ENCODE measurements at places on chromosomes 5 and 9.
A peak's percentile ranks its signal among the peaks of the same experiment; 100 is the strongest.

- DNase-seq: no peak
These were observed 666.8 kb downstream of the ACTL7B start for GRCh38 chr9:108188976-108189375.

- no peak for DNase-seq
These were observed 277.2 kb upstream of the VLDLR start for GRCh38 chr9:2344436-2344835.

DNA sequence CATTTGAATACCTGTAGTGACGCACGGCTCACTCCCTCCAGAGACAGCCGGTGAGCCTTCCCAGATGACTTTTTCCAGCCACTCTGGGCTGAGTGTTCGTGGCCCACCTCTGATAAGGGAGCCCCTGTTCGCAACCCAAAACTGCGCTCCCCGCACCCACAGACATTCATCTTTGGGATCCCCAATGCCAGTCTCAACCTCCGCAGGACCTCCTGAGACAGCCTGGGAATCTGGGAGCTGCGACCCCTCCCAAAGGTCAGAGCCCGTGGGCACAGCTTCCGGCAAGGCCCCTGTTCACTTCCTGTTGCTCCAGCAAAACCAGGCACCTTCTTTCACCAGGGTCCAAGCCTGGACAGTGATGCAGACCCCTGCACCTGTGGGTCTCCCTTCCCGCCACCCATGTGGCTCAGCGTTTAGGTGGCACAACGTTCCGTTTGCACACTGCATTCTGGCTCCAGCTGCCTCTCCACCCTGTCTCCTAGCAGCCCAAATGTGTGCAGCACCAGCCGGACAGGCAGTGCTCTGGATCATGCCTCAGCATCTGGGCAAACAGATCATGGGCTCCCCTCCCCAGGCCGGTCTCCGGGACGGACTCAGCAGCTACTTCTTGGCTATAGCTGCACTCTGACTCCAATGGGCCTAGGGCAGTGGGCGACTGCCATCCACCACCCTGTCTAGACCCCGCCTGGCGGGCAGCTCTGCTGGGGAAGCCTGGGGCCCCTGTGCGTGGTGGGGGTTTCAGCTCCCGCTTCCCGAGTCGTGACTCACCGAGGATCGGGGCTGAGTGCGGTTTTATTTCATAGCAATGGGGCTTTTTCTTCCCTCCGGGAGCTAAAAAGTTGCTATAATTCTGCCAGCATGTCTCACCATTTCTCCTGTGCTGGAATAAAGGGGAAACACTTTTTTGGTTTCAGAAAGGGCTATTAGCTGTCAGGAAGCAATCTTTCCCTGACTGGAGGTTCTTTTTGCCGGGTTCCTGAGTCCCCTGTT, 156.0 kb downstream of the OLFM1 start:
- DNase-seq: no peak

GRCh38 chr9:18825656-18826170, 207.3 kb downstream of the SAXO1 start:
- no peak for DNase-seq

DNA sequence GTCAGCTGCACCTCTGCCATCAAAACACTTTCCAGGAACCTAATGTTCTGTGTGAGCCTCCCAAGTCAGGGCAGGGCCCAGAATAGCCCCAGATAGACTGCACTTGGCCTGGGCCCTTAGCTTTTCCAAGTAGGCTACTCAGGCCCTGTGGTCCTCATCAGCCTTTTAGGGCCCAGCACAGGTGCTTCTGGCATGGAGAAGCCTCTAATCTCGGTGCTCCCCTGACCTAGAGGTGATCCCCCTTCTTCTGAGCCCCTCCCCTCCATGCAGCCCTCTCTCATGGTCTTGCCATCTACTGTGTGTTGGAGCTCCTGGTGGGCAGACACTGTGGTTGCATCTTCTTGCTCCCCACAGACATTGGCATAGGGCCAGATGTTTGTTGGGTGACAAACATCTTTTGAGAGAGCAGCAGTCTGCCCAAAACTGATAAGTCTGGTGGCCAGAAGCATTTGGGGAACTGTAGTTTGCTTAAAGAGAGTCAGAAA, 28.1 kb downstream of the FRMPD1 start:
- no peak for DNase-seq

- DNase-seq: no peak
These were observed 11.2 kb upstream of the PCDH1 start for GRCh38 chr5:141889282-141889871.

DNA sequence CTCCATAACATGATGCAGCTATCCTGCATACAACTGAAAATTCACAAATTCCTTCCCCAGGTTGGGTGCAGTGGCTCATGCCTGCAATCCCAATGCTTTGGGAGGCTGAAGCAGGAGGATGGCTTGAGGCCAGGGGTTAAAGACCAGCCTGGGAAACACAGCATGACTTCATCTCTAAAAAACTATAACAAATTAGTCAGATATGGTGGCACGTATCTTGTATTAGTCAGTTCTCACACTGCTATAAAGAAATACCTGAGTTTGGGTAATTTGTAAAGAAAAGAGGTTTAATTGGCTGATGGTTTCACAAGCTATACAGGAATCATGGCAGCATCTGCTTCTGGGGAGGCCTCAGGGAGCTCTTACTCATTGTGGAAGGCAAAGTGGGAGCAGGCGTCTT, 56.4 kb upstream of the DAPK1 start:
- DNase-seq: no peak

DNA sequence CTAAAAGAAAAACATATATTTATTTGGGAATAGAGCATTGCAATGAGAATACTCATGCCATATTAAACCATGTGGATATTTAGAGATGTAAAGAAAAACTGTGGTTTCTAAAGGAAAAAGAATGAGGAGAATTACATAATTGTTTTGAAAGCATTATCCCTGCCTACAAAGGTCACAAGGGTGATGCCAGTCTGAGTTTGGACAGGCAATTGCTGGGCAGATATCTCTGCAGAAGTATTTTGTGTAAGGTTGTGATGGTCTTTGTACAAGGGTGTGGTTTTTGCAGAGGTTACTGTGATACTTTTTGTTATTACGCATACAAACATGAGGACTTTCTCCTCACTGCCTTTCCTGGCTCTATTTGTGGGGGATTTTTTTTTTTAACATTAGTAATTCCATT, 2022.9 kb upstream of the CDH6 start:
- no peak for DNase-seq

DNA sequence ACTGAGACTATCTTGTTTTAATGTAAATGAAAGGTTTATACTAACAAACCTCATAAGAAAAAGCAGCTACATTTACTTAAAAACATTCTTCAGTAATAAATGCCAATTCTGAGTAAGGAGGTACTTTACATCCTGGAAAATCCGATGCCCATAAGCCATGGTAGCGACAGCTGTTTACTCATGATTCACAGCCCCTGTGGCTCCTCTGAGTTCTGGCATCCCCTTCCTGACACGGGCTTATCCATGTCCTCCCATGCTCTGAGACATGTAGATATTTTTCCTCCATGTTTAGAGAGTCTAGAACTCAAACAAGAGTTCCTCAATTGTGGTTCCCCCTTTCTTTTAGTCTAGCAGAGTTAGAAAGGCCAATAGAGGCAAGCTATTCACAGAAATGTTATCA, 63.1 kb upstream of the DEPDC1B start:
- no peak for DNase-seq

- DNase-seq: no peak
These were observed 100.3 kb downstream of the GCNT1 start for GRCh38 chr9:76559286-76559685.

GRCh38 chr5:98540056-98540455, 233.4 kb upstream of the RGMB start:
- DNase-seq: no peak

DNA sequence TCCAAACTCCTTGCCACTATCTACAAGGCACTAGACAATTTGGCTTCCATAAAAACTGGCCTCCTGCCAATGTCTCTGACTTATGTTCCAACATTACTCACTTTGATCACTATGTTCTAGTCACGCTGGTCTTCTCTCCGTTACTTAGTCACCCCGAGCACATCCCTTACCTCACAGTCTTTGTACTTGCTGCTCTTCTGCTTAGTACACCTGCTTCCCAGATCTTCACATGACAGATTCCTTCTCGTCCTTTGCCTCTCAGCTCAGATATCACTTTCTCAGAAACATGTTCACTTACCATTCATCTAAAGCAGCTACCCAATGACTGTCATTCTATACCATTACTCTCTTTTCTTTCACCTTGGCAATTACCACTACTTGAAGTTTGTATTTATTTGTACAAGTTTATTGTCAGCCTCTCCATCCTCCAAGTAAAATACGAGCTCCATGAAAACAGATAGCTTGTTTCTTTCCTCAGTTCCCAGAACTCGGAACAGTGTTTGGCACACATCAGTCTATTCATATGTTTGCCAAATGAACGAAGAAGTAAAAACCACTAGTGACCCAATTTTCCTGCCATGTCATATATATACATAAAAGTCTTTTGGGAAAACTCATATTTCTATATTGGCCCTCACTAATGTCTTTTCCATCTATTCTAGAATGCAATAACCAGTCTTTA, 5.9 kb upstream of the SLC22A5 start:
- no peak for DNase-seq

DNA sequence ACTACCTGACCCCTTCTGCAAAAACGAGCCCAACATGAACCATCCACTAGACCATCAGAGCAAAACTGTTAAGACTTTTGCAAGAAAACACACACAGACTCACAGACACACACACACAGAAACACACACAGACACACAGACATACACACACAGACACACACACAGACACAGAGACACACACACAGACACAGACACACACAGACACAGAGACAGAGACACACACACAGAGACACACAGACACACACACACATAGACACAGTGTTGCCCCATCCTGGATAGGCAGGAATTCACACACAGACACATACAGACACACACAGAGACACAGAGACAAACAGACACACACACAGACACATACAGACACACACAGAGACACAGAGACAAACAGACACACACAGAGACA, 52.5 kb downstream of the NACC2 start:
- DNase-seq: no peak

GRCh38 chr5:150774145-150774544, 4.4 kb upstream of the SMIM3 start:
- DNase-seq: no peak

DNA sequence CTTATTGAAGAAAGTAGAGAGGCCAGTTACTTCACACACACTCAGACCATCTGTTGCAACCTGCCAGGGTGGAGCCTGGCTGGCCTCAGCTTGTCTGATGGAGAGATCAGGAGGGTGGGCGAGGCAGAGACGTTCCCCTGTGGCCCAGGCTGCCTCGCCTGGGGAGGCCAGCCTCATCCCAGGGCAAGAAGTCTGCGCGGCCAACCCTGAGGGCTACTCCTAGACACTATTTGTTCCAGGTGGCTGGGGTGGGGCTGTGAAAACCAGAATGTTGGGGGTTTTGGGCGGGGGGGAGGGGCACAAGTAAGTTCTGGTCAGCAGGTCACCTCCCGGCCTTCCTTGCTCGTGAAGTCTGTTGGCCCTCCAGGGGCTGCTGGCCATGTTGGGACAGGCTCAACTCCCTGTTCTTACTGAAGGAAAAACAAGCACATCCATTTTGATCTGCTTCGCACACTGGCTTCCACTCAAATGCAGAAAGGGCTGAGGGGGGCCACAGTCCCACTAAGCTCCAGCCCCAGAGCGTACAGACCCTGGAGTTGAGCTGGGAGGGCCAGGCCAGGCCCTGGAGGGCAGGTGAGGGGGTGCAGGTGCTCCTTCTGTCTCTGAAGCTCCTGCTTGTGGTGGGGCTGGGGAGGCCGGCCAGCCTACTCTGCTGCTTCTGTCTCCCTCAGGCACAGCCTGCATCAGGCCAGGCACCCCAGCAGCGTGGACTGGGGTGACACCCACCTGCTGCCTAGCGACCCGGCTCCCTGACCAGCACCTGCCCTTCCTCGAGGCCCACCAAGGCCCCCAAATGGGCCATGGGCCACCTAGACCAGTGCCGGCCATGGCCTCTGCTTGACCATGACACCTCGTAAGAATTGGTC, 46.6 kb downstream of the SECISBP2 start:
- DNase-seq: no peak

- DNase-seq: no peak
These were observed 2.8 kb upstream of the RUSC2 start for GRCh38 chr9:35487081-35487480.

GRCh38 chr5:159965031-159965837, 43.7 kb upstream of the TTC1 start:
- peak; percentile 9 for DNase-seq

DNA sequence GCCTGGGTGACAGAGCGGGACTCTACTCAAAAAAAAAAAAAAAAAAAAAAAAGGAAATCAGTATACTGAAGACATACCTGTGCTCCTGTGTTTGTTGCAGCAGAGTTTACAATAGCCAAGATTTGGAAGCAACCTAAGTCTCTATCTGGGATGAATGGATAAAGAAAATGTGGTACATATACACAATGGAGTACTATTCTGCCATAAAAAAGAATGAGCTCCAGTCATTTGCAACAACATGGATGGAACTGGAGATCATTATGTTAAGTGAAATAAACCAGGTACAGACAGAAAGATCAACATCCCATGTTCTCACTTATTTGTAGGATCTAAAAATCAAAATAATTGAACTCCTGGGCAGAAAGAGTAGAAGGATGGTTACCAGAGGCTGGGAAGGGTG, 22.9 kb downstream of the ADAM19 start:
- no peak for DNase-seq

GRCh38 chr9:30058463-30058862, 2326.0 kb upstream of the ACO1 start:
- no peak for DNase-seq

DNA sequence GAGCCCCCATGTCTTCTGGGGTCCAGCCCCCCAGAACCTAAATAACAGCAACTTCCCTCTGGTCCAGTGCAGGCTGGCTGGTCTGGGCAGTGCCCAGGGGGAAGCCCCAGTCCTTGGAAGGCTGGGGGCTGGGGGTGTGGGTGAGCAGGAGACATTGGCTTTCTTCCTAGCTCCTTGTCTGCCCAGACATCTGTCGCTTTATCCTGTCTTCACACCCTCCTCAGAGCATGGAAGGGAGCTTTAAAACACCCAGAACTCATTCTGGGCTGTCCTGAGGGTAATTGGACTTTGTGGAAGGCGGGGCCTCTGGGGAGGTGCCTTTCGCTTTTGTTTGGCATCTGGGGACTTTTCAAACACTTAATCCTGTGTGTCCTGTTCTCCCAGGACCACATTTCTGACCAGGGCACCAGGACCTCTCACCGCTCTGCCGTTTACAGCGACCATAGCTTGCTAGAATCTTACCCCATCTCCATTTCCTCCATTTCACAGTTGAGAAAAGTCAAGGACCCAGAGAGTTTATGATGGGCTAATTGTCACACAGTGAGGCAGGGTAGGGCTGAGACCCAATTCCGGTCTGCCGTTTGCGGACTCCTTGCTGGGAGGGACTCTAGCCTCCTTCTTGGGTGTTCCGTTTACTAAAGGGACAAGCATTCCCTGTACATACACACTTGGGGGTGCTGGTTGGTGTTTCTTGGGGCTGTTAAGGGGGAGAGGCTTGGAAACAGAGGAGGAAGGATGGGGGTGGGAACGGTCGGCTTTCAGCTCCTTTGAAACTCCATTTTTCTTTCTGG, 1.1 kb downstream of the GSN start:
- DNase-seq: no peak

All from CD4-positive, alpha-beta T cell treated with Interferon gamma for 1 hour (primary cell).